ENCODE measurements at places on chromosomes 1 and 21.

- no peak for DNase-seq
Observed at GRCh38 chr1:218865591-218865990, 308.1 kb upstream of the LYPLAL1 start.

- no peak for DNase-seq
Observed at GRCh38 chr1:3886691-3887090, 13.4 kb downstream of the C1orf174 start.

GRCh38 chr1:44436401-44437106 lies 31.5 kb downstream of the RNF220 start:
- no peak for DNase-seq

GRCh38 chr1:119053917-119054316 lies 65.8 kb upstream of the TBX15 start:
- no peak for DNase-seq

GRCh38 chr1:179264507-179264906 lies 29.1 kb upstream of the SOAT1 start:
- no peak for DNase-seq

DNA sequence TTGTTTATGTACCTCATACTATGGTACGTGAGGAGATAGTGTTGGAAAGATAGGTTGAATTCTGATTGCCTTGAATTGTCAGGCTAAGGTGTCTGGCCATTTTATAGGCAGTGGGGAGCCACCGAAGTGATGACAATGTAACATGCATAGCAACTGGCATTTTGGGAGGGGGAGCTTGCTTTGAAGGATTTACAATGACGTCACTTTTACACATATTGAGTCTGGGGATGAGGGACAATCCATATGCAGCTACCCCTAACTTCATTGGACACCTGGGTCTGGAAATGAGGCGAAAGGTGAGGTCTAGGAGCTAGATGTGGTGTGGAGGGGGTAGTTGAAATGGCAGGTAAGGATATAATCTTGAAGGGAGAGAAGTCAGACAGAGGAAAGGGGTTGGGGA lies 7.7 kb upstream of the CACNA1E start:
- DNase-seq = no peak

DNA sequence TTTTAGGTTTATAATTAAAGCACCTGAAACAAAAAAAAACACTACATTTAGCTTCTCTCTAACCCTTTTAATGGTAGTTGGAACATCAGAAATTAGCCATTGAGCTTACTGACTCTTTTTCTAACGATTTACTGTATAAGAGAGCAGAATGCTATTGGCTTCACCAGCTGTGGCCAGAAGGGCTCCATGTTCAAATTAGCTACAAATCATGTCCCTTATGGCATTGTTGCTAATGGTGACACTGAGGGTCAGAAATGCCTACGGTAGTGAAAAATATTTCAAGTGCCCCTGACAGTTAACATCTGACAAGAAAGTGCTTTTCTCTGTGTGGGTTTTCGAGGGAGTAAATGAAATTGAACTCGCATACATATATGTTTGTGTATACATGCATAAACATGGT lies 232.7 kb downstream of the NFIA start:
- no peak for DNase-seq

GRCh38 chr1:218164930-218165700 lies 120.0 kb upstream of the RRP15 start:
- DNase-seq = no peak

DNA sequence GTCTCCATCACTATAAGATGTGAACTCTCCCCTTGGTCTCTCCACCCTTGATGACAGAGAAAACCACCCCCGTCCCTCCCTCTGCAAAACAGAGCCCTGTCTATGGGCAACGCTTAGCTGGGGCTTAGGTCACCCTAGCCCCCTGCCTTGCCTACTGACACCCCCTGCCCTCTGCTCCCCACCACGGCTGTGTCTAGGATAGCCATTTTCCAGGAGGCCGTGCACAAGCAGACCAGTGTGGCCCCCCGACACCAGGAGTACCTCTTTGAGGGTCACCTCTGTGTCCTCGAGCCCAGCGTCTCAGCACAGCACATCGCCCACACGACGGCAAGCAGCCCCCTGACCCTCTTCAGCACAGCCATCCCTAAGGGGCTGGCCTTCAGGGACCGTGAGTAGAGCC lies 8.5 kb downstream of the IKBKE start:
- no peak for DNase-seq

DNA sequence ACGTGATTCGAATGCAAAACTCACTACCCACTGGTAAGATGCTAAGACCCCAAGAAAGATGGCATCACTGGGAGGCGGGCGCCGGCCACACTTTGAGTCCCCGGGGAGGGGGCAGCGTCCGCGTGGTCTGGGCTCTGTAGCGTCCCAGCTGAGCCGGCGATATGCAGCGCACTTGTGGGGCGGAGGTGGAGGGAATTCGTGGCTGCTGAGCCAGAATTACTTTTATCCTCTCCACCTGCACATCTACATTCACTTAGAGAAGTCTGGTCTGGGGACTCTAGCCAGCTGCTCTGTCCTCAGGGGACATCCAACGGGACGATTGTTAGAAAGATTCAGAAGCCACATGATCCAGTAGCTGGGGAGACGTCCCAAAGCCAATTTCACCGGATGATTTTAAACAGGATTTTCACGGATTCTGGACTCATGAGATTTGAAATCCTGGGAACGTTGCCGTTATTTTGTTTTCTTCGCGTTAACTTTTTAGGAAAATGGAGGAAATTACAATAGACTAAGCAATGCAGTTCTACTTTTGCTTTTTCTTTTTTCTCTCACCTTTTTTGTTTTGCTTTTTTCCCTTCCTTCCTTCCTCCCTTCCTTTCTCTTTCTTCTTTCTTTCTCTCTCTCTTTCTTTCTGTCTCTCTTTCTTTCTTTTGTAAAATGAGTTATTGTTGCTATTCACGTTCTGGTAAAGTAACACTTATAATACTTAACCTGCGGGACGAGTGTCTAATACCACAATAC lies 1.3 kb downstream of the JAM2 start:
- no peak for DNase-seq

GRCh38 chr1:207873055-207873890 lies 37.7 kb downstream of the CD34 start:
- DNase-seq = no peak

DNA sequence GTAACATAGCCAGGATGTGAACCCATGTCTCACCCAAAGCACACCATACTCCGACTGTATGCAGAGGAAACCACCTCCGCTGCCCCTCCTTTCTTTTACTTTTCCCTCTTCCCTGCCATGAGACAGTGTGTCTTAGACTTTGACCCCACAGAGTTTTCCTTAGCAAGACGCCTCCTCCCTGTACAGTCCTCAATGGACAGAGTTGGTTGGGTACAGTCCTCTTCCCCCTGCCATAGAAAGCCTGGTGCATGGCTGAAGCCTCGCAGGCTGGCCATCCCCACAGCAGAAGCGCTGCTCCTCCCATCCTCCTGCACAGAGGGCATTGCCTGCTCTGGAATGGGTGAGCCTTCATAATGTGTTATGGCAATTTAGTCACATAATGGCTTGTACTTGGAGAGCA lies 127.9 kb downstream of the PLPP3 start:
- no peak for DNase-seq

DNA sequence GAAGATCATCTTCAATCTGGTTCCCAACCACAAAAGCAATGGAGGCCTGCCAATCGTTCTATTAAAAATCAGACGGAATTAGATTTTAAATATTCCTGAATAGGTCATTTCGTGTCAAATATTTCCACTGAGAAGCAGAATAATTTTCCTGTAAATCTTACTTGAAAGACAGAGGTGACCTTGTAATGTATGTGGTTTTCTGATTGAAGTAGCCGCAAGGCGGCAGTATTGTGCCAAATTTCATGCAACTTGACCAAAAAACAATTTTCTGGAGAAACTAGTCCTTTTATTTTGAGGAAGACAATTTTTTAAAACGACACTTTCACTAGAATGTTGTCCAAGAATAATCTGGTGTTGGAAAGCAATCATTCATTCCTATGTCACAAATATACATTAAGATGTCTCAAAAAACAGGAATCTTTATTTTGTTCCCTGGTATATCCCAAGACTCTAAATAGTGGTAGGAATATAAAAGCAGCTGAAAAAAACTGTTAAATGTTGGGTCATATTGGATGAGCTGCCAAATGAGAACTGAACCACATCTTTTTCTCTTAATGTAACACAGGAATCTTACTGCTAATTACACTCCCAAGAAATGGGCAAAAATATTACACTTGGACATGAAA lies 33.6 kb downstream of the SPAG17 start:
- no peak for DNase-seq

GRCh38 chr1:121558514-121558913 lies 373.7 kb downstream of the SRGAP2C start:
- DNase-seq = no peak

DNA sequence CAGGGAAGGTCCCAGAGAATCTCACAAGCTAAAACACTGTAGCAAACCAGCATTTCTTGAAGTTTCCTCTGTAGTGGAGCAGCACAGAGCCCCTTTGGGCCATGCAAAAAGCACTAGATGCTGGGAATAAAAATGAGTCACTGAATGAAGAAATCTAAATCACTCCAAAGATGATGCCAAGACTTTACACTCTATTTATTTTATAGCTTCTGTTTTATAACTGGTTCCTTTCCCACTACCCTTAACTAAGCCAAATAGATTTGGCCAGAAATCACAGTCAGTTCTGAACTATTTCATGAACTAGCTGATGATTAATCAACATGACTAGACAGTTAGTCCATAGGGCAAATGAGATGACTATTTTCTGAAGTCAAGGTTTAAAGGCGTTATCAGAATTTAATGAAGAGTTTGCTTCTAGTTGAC lies 89.5 kb downstream of the SCMH1 start:
- DNase-seq = no peak

GRCh38 chr1:94384485-94385265 lies 33.5 kb upstream of the ABCD3 start:
- DNase-seq = no peak

GRCh38 chr1:239417986-239418640 lies 31.7 kb downstream of the CHRM3 start:
- DNase-seq = no peak

DNA sequence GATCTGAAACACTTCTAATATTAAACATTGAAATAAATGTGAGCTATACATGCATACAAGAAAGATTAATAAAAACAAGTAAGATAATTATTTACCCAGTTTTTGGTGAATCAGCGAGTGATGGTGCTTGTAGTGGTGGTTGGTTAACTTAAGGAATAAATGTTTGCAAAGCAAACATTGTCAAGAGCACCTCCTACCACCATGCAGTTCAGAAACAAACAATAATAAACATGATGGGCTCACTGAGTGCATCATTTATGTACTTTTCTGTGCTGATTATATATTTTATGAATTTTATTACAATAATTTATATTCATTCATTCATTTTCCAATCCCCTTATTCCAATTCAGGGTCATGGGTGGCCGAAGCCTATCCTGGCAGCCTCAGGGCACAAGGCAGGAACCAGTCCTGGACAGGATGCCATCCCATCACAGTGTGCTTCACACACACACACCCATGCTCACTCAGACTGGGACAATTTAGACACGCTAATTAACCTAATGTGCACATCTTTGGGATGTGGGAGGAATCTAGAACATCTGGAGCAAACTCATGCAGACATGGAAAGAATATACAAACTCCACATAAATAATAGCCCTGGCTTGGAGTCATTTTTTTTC lies 57.8 kb downstream of the ZMYM4 start:
- DNase-seq = no peak

GRCh38 chr1:67514300-67514699 lies 84.1 kb upstream of the SERBP1 start:
- no peak for DNase-seq

- no peak for DNase-seq
Observed at GRCh38 chr1:19023787-19024186, 67.3 kb upstream of the IFFO2 start.

GRCh38 chr1:8378981-8379470 lies 61.1 kb downstream of the SLC45A1 start:
- no peak for DNase-seq

- DNase-seq = no peak
Observed at GRCh38 chr1:219989766-219990165, 56.5 kb downstream of the EPRS1 start.

GRCh38 chr1:61157468-61157987 lies 75.2 kb downstream of the NFIA start:
- no peak for DNase-seq

GRCh38 chr1:222054416-222054815 lies 312.5 kb upstream of the DUSP10 start:
- no peak for DNase-seq

DNA sequence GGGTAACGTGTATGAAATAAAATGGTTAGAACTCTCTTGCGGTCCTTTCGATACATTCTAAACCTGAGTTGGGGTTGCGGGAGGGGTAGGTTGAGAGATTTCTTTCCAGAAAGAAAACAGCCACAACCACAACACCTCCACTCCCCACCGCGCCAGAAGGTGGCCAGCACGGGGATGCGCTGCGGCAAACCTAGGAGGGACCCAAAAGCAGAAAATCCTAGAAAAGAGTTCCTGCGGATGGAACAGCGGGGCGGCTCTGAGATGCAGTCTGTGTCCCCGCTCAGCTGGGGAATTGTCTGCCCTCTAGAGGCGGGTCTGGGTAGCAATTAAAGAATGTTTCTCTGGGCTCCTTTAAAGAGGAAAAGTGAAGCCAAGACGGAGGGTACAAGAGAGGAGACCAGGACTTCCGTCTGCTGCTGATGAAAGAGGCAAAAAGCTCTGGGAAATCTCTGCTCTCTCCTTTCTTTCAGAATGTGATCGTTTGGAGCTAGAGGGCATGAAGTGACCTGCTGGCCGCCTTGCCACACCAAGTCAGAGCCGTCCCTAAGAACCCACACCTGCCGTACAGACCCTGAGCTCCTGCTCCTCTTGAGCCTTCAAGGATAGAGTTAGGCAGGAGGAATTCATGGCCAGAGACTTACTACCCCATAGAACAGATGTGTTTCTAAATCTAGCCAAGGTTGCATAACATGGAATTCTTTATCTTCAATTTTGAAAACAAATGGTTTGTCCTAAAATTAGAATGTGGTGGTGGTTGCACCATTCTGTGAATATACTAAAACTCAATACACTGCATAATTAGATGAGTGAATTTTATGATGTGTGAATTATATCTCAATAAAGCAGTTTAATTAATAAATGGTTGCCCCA lies 46.5 kb upstream of the COA6 start:
- DNase-seq = peak; percentile 70

DNA sequence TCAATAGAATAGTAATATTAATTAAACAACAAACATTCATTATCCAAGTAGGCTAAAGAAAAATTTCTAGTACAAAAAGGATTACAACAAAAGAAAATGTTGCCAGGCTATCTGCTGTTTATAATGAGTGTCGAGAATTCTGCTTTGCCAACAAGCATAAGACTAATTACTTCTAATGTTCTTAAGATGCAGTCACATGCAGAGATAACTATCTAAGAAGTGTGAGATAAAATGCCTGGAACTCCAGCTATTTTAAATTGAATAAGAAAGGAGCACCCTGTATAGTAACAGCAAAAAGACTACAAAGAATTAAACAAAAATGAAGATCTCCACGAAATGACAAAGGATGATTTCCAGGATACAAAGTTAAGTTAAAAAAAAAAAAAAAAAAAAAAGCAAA lies 59.9 kb downstream of the APP start:
- DNase-seq = no peak
